Neuronal stem cell (in vitro differentiated cells): ENCODE measurements at places on chromosomes 4 and X.

GRCh38 chrX:142036116-142036515, 132.4 kb downstream of the MAGEC1 start:
- no peak for DNase-seq

DNA sequence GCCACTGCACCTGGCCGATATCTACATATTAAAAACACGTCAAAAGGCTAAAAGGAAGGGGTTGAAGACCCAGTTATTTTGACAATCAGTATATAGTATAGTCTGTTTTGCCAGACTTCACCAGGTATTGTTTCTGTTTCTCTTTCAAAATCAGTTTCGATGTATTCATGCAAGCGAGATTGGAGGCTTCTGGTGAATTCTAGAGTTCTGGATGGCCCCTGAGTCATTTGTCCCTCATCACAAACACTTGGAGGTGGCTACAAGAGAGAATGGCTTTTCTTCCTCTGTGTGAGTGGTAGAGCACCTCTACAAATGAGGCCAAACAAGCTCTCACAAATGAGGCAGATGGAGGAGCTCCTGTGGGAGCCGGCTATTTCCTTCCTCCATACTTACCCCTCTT, 68.6 kb upstream of the ADGRG2 start:
- DNase-seq, result no peak

- DNase-seq, result no peak
Observed at GRCh38 chrX:105167233-105167632, 53.3 kb downstream of the TEX13A start.

GRCh38 chr4:28636971-28637370, 1776.3 kb downstream of the STIM2 start:
- DNase-seq, result no peak

- no peak for DNase-seq
Observed at GRCh38 chr4:82947498-82947897, 47.0 kb downstream of the THAP9 start.

DNA sequence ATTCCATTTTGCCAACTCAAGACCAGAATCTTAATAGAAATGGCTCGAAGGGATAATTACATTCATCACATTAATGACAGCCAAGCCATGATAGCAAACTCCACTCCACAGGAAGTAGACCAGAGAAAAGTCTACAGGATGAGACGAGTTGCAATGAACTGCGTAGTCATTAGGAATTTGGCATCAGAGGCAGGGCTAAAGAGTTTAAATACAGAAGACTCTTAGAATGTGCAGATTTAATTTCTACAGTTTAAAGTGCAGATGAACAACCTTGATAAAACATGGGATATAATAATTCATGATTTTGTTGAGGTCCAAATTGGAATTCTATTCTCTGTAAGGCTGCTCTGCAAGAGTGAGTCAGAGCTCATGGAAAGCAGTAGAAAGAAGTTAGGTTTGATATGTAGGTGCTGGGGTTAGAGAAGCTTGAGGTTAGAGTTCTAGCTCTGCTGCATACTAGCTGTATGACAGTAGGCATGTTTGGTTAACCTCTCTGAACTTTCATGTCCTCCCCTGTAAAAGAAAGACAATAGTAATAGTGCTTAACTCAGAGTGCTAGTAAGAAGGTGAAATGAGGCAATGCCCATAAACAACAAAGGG, 32.2 kb downstream of the LNX1 start:
- no peak for DNase-seq

DNA sequence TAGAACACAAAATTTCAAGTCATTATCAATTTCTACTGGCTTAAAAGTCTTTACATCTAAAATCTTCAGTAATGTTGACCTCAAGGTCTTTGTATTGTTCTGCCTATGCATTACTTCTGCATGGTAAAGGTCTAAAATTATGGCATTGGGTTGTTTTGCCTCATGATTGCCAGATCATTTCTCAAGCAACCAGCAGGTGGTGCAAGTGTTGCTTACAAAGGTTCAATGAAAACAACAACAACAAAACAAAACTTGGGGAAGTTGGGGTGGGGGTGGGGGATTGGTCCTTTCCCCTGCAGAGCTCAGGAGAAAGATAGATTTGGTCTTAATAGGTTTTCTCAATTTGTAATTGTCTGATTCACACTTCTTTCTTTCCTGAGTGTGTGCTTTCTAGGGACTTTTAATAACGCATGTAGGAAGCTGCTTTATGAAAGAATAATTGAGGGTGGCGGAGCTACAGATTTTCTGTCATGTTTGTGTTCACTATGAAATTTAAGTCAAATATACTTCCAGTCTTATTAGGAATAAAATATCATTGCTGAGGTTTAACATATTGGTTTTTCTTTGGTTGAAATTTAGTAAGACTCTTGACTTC, 145.1 kb downstream of the COL4A5 start:
- peak; percentile 1 for DNase-seq

DNA sequence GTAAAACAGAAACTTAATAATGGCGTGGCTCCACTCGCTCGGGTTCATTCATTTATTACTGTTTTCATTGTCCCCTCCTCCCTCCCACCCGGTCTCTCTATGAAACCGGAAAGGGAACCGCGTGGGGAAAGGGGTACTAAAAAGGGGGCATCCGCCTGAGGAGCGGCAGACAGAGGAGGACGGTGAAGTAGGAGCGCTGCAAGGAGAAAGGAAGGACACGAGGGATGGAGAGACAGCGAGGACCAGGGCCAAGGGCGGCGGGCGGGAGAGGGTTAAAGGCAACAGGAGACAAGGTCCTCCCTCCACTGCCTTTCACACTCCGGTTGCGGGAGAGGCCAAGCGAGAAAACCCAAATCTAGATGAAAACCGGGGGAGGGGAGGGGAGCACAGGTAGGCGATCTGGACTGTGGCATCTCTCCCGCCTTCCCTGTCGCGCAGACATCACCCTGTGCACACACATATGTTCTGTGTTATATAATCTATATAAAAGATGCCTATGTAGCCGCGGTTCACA, 829 bp downstream of the ELOVL6 start:
- no peak for DNase-seq

- no peak for DNase-seq
Observed at GRCh38 chr4:172786039-172786792, 382.4 kb upstream of the GALNT7 start.

GRCh38 chrX:120749141-120749846, 119.4 kb upstream of the C1GALT1C1 start:
- DNase-seq, result no peak

DNA sequence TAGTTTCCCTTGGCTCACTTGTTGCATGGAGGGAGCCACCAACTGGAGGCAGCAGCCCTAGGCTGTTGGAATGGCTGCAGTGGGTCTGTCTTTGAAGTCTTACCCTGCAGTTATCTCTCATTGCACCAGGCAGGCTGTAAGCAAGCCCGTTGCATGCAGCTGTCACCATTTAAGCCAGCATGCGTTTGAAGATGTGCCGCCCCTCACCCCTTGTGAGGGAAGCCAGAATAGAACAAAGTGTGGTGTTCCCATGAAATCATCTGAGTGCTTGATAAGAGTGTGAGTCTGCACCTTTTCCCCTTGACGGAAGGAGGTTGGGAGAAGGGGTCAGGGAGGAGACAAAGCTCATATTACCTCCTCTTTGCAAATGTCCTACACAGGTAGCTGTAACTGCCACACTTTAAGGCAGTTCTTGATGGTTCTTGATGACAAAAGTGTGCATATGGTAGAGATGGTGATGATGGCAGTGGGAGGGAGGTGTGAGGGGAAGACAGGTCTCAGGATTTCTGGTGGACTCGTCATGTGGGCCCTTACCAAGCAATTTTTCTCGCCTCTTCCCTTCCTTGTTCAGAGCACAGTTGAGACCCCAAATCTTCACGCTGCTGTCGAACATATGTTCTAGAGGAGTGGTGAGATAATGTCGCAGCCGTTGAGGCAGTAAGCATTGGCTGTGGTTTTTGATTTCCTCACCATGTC, 191.4 kb upstream of the LEF1 start:
- no peak for DNase-seq

DNA sequence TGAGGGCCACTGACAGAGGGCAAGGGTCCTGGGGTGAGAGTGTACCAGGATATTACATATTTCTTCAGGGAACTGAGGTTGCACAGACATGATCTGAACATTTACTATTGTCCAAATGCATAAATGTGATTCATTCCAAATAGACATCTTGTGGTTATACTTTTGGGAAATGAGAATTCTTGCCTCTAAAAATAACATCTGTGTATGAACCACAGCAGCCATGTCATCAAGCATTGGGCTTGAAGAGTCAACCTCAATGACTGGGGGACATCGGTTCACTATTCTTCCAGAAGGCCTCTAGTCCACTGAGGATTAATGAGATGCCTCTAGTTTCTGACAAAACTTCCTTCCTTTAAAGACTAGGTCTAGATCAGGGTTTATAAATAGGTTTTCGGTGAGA, 193.1 kb upstream of the GPC4 start:
- DNase-seq, result no peak

DNA sequence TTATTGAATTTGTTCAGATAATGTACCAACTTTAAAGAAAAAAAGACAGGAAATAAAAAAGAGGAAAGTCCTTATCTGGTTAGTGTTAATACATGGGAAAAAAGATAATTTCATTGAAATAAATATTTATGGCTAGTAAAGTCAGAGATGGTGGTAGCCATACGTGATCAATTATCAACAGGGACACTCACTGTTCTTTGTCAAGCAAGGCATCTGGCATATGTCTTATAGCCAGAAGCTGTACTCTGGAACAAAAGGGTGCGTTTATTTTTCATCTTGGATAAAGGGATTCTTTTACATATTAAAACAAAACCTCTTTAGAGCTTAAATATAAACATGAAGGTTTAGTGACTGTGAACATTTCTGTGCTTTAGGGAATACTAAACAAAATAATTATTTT, 26.7 kb downstream of the HDX start:
- no peak for DNase-seq

DNA sequence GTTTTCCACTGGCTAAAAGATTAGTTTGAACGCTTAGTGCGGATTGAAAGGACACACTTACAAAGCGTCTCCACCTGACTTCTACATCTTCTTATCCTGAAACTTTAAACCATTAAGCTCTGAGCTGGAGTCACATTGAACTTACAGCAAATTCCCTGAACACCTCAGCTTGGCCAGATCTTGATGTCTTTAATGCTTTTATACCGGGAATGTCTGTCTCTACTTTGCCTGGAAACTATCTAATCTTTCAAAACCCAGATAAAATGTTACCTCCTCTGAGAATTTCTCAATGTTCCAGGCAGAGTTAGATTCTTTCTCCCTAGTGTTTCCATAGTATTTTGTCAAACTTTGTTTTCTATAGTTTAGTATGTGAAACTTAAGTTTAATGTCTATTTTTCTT, 179.9 kb downstream of the DTHD1 start:
- no peak for DNase-seq

DNA sequence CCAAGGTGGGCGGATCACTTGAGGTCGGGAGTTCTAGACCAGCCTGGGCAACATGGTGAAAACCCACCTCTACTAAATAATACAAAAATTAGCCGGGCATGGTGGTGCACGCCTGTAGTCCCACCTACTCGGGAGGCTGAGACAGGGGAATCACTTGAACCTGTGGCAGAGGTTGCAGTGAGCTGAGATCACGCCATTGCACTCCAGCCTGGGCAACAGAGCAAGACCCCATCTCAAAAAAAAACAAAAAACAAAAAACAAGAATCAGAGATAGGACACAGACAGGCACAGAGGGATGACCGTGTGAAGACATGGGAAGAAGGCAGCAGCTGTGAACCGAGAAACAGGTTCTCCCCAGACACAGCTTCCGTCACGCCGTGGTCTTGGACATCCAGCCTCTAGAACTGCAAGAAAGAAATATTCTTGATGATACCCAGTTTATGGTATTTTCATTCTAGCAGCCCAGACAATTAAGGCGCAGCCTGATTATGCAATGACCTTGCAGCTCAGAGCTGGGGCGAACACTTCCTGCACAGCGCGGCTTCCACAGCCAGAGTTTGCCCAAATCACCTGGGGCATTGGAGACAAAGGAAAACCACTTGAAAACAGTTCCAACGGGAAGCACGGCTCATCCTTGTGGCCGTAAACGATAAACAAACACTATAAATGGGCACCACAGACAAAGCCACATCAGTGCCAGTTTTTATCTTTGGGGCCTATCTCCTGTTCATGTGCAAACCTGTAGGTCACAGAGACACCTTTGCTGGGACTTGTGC, 4.2 kb upstream of the ARSD start:
- no peak for DNase-seq

DNA sequence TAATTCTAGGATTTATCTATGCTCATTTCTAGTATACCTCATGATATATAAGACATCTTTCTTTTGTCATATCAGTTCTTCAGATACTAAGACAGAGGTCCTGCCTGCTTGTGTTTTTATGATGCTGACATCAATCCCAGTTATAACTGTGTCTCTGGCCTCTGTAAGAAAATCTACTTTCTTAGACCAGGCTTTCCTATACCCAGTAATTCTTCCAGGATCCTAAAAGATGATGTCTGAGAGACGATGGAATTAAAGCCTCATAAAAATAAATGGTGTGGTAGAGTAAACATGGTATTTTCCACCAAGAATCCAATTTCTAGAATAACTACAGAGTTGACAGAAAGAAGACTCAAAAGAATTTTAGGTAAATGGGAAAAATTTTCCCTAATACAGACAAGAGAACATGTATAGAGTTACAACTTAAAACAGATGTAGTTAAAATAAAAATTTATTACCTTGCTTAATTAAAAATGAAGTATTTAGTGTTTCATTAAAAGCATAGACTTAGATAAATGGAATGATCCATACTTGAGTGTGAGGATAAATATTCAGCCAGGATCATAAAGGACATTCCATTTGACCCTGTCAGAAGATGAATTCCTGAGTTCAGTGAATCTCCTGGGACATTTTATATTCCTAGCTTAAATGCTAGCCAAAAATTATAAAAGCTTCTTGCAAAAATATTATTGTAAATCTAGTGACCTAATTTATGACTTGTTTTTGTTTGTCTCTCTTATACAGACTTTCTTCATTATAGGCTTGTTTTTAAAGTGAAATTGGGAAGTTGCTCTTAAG, 137.4 kb downstream of the PDLIM5 start:
- no peak for DNase-seq

DNA sequence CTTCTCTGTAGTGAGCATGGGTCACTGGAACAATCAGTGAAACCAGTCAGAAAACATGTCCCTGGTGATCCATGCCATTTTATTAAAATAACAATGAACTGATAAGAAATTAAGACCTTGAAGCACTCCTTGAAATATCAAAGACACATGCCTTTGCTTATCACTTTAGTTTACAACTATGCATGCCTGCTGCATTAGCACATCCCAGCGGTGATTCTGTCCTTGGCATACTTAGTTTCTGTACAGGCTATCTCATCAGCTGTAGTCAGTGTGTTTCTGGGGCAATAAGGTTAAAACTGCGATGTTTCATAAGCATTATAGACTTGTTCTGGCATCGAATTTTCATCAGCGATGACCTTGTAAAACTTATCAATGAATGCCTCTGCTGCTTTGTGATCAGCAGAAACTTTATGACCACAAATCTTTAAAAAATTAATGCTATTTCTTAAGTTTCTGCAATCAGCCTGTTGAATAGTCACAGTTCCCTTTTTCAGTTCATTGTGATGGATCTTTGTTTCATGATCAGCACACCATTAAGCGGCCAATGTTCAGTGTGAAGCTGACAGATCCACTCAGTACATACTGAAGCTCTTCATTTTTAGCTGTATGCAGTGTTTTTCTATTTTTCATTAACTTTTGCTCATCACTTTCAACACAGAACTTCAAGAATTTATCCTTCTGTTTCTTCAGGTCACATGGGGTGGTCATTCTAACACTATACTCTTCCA, 150.5 kb downstream of the RNF150 start:
- no peak for DNase-seq
